ENCODE measurements at places on chromosomes 13 and 19.

DNA sequence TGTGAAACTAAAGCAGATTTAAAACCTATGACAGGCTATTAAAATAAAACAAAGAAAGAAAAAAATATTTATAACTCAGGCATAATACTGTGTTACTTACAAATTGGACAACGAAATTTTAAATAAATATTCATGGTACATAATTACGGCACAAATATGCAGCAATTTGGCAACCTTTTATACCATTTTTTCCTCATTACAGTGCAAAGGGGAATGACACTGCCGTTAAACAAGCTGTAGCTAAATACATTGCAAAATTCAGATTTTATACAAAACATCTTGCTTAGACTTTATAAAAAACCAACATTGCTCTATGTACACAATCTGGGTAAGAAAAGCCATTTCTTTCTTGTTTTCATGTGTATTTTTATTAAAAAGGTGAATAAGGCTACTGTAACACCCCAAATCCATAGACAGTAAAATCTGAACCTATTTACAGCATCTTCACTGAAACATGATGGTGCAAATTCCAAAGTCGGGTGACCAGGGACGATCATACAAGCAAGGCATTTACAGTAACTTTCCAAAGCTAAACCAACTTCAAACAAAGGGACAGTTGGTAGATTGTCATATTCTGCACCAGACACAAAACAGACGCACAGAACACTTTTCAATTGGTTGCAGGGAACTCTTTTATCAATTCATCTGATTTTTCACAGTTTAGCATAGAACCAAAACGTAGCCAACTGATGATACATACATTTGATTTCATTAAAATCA is 45.5 kb downstream of the EFNB2 start:
- no peak for DNase-seq

DNA sequence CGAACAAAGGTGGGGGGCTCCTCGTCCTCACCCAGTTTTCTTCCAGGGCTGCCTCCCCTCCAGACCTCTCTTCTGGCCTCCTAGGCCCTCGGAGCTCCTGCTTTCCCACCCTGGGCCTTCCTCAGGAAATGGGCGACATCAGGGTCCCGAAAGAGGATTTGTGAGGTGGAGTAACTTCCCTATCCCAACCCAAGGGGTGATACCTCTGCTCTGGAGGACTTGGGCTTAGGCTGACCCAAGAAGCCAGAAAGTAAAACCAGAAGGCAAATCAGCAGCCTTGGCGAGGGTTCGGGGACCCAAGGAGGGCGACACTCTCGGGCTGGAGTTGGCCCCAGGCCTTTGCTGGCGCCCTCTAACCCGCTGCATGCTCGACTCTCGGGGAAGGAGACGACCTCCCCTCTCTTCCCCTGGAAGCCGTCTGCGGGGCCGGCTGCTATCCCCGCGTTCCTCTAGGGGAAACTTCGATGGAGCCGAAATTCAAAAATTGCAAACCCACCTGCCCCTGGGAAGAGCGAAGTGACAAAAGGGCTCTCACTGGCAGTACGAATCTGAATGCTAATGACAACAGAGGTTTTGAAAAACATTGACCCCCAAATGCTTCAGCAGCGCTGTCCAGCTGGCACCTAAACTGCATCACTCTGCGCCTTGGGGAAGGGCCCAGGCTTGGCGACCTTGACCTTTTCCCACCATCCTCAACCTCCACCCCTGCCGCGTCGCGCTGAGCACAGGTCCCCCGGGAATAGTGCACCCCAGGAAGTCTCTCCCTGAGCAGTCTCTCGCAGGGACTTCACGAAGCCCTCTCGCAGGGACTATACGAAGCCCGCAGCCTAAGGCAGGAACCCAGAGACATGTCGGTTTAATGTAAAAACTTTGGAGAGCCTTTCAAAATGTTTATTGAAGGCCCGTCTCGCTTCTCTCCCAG is 2.4 kb downstream of the PDX1 start:
- DNase-seq = no peak

DNA sequence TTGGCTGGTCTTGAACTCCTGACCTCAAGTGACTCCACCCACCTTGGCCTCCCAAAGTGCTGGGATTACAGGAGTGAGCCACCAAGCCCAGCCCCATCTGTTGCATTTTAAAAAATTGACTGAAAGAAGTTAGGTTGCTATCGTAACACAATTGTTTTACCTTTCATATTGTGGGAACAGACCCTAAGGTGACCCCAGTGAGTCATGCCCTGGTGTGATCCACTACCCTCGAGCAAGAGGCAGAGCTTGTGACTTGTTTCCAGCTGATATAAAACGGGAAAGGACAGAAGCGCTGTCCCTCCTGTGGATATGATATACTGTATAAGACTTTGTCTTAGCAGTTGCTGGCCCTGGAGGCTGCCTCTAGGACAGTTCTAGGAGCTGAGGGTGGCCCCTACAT is 308.6 kb downstream of the HS6ST3 start:
- DNase-seq = no peak

- no peak for DNase-seq
These were observed 17.0 kb downstream of the KL start for GRCh38 chr13:33033051-33033812.

- DNase-seq = no peak
These were observed 1300.7 kb downstream of the PCDH9 start for GRCh38 chr13:65929436-65929835.
